ENCODE measurements at places on chromosomes 1 and 21.

DNA sequence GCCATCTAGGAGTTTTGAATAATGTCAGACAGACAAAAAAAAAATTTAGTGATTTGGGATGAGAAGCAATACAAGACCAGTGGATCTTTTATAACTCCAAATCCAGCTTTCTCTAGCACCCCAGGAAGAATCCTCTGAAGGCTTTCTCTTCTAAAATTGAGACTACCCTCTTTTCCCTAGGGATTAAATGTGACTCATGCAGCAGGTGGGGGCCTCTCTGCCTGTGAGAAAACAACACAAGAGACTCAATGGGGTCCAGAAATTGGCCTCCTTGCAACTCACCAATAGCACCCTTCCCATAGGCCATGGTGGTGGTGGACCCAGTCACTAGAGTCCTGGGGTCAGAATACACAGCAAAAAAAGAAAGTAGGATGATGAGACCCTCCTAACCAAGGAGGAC is 120.3 kb upstream of the ATP1A1 start:
- DNase-seq, result no peak

GRCh38 chr1:58158506-58159433 is 387.8 kb downstream of the OMA1 start:
- DNase-seq, result no peak

GRCh38 chr21:15005391-15005790 is 59.4 kb downstream of the NRIP1 start:
- DNase-seq, result peak; percentile 87

- DNase-seq, result no peak
These were observed 14.7 kb downstream of the XCL1 start for GRCh38 chr1:168591066-168591465.

DNA sequence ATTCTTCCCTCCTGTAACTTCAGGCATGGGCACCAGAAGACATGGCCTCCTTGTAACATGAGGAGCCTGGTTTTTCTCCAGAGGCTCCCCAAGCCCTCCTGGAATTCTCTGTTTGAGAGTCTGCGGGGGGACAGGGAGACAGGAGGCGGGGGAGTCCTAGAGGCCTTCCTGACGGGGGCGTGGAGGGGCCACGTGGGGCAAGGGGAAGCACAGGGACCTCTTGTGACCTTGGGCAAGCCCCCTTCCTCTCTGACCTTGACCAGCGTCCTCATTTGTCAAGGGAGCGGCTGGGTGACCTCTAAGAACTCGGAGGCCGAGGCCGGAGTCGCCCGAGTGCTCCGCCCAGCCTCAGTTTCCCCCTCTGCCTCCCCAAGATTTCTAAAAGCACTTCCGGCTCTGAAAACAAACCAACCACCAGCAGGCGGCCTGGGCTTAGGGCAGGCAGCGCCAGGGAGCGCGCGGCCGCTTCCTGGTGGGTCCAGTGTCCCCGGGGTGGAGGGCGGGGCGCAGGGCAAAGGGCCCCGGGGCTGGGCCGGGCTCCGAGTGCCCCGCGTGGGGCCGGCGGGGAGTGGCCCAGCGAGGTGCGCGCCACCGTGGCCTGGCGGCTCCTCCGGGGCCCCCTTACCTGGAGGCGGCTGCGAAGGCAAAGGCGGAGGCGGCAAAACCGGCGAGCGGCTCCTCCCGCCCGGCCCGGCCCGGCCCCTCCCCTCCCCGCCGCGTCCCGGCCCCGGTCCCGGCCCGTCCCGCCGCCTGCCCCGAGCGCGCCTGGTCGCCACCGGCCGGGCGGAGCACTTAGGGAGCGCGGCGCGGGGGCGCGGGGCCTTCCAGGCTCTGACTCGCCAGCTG is at the start of gene TMCO4:
TMCO4 (minus strand) TSS at position 687 of the 846 bp plus-strand sequence. CDS start 19,158 bp downstream, outside the sequence.
- DNase-seq, result peak; percentile 74

GRCh38 chr1:94055459-94056122 is 65.4 kb downstream of the ABCA4 start:
- DNase-seq, result no peak

DNA sequence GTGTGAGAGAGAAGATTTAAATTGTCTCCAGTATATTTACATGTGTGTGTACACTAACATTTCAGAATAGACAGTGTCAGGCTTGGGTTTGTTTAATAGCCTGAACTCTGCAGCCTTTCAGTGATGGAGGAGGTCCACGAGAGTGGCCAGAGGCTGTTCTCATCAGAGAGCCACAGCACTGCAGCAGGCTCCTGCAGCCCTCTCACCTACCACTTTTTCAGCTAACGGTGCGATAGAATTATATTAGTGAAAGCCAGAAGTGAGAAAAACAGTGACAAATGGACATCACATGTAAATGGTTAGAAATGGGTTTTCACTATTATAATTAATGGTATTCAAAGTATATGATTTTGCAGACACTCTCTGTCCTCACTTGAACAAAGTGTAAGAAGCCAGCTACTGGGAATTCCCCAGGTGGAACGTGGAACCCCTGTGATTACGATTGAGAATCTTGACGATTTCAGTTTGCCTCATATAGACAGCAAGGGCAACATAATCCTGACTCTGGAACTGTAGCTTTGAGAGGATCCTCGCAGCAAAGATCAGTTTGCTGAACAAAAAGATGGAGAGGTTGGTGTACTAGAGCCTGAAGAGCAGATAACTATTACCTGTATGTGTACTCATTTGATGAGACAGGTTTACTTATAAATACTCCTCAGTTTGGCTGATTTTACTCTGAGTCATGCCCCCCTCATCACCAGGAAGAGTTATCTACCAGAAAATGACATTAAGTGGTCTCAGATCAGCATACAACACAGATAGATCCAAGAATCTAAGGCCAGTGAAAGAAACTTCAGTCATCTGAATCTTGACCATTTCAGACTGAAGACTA is 31.4 kb downstream of the IFI16 start:
- DNase-seq, result no peak

DNA sequence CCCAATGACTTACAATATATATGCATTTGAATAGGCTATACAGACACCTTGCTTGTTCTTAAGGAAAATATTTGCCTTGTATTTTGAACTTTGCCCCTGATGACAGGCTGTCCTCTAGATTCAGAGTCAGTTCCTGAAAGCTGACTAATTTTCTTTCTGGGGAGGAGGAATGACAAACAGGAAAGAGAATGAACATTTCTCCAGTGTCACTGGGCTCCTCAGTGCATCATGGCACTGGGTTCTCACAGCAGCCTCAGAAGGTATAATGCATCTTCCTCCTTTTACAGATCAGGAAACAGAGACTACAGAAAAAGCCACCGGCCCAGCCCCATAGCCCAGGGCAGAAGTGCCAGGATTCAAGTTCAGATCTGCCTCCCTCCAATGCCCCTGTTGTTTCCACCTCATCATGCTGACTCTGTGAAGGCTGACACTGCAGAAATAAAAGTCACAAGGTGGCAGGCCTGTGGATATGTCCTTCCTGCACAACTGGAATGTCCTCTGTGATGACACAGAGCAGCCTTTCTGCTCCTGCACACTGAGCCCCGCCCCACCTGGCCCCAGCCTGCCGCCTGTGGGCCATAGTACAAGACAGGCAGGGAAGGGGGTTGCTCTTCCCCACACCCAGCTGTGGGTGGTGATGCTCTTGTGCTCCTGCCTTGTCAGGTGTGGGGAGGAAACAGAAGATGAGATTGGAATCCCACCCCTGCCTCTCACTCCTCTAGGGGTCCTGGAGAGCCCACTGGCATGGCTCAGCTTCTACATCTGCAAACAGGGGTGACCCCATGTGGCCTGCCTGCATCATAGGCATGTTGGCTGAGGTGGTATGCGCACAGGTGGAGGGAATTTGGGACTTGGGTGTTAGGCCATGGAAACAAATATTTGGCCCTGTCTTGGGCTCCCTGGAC is 6.4 kb downstream of the TTC22 start:
- DNase-seq, result no peak

DNA sequence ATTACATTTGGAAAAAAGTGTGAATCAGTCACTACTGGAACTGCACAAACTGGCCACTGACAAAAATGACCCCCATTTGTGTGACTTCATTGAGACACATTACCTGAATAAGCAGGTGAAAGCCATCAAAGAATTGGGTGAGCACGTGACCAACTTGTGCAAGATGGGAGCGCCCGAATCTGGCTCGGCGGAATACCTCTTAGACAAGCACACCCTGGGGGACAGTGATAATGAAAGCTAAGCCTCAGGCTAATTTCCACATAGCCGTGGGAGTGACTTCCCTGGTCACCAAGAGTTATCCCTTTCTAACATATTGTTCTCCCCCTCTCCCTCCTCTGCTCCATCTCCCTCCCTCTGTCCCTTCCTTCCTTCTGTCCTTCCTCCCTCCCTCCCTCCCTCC is 47.7 kb upstream of the RHOU start:
- no peak for DNase-seq

GRCh38 chr1:24913274-24913604 is 16.8 kb downstream of the RUNX3 start:
- DNase-seq, result no peak

- DNase-seq, result no peak
These were observed 8.2 kb upstream of the SLC9A1 start for GRCh38 chr1:27163093-27163492.

- DNase-seq, result no peak
These were observed 41.2 kb upstream of the USH2A start for GRCh38 chr1:216464489-216464888.

- no peak for DNase-seq
These were observed 122.7 kb downstream of the GABPA start for GRCh38 chr21:25857308-25858074.

- DNase-seq, result peak; percentile 62
These were observed 86.1 kb upstream of the VAV3 start for GRCh38 chr1:108050911-108051629.

DNA sequence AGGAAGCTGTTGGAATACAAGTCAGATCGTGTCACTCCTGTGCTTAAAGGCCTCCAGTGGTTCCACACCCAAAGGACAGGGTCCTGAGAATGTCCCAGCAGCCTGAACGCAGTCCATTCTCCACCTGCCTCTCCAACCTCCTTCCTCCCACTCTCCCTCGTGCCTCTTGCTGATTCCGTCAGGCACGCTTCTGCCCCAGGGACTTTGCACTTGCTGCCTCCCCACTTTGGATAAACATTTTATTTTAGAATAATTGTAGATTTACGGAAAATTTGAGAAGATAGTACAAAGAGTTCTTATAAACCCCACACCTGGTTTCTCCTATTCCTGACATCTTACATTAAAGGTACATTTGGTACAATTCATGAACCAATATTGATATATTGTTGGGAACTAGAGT is 28.4 kb upstream of the LDLRAP1 start:
- DNase-seq, result no peak

DNA sequence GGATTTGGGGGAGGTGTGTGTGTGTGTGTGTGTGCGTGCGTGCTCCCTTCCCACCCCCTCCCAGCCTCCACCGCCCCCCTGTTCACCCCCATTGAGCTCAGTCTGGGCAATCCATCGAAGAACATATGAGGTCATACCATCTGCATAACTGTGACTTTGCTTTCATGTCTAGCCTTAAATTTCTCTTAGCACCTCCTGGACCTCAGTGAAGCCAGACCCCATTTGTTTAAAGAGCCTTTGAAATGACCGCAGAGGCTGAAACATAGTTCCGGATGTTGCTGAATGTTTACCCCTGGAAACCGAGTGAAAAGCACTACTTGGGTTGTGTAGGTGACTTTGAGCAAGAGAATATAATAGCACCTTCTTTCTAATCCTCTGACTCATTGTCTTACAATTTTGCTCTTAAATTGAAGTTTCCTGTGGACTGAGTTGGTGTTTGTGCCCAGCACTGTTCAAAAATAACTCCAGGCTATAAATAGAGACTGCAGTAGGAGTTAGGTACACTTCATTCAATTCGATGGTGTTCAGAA is 75.4 kb downstream of the UBE4B start:
- DNase-seq, result no peak

- peak; percentile 57 for DNase-seq
These were observed 45.9 kb upstream of the EPS15 start for GRCh38 chr1:51565009-51565408.

DNA sequence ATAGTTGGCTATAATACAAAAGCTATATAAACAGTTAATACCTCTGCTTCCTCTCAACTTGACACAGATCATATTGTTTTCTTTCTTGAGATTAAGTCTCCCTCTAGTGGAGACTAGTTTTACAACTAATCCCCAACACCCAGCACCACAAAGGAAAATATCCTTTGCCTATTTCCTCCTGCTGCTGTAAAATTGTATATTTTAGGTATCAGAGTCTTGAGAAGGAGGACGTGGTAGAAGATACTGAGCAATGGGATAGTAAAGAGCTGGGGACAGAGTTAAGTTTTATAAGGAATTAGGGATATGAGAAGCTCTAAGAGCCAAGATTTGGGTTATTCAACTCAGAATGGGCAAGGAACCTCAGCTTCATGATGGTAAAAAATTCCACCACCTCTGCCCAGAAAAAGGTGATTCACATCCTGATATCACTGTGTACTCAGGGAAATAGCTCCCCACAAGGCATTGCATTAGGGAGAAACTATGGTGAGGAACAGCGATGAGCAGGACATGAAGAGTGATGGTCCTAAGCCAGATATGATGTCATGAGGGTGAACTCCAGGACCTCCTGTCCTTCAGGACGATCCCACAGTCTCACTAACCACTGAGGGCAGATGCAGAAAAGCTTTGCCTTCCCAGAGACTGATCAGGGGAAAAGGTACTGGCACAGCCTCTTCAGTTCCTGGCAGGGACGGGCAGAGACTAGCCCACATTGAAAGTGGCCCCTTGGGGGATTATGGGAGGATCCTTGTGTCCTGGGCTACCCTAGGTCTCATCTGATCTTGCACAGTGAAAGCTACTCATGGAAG is 14.7 kb upstream of the CFAP126 start:
- DNase-seq, result no peak

GRCh38 chr1:171834821-171835220 is 6.5 kb upstream of the DNM3 start:
- DNase-seq, result no peak

DNA sequence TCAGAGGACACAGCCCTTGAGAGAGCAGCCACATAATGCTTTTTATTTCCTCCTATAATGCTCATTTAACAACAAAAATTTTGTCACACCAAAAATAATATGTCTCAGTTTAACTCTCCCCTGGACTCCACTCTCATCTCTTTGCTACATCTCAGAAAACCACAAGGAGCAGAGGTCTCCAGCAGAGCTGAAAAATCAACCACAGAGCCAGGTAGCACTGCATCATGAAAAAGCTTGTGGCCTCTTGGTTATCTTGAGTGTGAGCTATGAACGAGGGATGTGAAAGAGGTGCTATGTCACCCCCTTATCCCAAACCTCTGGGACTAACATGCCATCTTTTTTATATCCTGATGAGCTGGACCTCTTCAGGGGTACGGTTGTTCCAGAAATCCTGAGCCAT is 44.4 kb downstream of the KCNH1 start:
- DNase-seq, result no peak

DNA sequence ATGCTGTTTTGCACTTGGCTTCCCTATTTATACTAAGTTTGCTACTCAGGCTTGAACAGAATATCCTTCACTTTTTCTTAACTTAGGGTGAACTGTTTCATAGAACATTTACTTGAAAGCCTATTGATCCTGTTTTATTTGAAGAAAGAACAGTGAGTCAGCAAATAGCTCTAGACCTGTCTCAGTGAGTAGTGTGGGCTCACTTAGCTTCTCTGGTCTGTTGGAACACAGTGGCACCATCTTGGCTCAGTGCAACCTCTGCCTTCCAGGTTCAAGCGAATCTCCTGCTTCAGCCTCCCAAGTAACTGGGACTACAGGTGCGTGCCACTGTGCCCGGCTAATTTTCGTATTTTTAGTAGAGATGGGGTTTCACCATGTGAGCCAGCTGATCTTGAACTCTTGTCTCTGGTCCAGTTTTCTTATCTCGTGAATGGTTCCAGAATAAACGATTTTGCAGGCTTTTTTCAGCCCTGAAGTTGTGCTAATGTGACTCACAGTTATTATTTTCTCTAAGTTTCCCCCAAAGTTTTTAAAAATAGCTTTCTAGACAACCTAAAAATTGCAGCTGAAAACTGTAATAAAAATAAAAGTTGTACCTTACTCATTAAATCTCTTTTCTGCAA is 76.8 kb downstream of the KIF1B start:
- DNase-seq, result no peak

All from endodermal cell (in vitro differentiated cells).